ENCODE measurements at places on chromosomes 7 and 10.

GRCh38 chr7:66847879-66848790 lies 72.9 kb upstream of the TMEM248 start:
- DNase-seq: peak; percentile 92

DNA sequence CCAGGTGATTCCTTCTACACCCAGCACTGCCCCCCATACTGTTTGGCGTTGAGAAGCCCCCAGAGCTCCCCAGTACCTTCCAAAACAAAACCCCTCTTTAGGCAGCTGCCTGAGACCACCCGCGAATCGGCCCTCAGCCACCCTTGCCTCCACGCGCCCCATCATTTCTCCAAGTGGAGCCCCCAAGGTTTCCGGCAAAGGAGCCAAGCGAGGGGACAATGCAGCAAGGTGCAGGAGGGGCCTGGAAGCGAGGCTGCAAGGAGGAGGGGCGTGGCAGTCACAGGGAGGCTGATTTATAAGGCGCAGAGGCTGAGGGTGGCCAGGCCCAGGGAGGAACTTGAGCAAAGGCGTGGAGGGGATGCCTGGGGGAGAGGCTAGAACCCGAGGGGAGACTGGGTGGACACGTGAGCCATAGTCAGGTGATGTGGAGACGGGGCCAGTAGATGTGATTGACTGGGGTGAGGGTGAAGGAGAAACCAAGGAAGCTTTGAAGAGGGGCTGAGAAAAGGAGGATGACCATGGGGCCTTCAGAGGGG lies 16.2 kb downstream of the SLC29A3 start:
- no peak for DNase-seq

DNA sequence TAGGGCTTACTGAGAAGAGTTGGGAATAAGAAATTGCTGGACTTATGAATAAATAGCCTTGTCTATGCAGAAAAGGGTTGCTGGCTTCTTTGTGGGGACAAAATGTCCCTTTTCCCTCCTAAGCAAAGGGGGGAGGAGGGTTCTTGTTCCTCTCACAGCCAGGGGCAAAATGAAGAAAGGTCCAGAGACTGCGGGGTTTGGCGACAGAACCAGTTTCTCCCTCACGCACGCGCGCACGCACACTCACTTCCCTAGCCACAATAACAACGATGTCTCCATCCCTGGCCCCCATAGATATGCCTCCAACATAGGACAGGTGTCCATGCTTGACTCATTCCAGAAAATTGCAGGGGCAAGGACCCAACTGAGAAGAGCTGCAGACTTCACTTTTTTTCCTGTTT lies 3.3 kb downstream of the ZMIZ1 start:
- DNase-seq: no peak

- DNase-seq: no peak
Observed at GRCh38 chr10:22666287-22667092, 47.9 kb downstream of the PIP4K2A start.

GRCh38 chr7:140084142-140084655 lies 21.4 kb upstream of the PARP12 start:
- no peak for DNase-seq

GRCh38 chr7:32161708-32162107 lies 91.5 kb upstream of the PDE1C start:
- DNase-seq: peak; percentile 72

DNA sequence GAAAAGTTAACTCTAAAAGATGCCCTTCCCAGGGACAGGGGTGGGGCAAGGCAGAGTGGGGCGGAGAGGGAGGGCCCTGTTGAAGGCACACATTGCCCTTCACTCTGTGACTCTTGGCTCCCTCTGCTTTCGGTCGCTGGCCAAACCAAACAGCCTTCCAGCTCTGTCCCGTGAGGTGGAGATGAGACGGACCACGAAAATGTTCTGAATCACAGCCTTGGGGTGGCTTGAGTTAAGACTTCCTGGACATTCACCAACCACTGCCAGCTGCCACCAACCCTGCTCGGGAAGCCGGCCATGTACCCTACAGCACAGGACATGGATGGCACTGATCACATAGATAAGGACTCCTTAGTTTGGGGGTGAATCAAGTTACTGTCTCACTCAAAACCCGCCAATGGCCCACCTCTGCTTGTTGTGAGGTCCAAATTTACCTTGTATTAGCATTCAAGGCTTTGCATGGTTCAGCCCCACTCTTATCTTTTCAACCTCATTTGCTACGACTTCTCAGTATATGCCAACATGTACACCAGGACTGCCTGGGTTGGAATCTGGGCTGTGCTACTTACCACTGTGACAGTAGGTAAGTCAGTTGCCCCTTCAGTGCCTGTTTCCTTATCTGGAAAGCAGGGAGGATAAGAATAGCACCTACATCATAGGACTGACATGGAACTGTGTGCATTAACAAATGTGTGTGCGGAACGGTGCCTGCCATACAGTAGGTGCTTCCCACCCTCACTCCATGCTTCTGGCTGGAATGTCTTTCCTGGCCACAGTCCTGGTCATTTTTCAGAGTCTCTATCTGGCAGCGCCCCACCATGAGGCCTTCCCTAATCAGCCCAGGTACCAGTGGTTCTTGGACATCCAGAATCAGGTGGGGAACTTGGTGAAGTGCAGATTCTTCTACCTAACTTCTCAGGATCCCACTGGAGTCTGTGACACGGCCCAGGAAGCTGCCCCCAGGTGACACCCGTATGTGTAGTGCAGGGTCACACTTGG lies 28.0 kb downstream of the ITPRIP start:
- peak; percentile 60 for DNase-seq

DNA sequence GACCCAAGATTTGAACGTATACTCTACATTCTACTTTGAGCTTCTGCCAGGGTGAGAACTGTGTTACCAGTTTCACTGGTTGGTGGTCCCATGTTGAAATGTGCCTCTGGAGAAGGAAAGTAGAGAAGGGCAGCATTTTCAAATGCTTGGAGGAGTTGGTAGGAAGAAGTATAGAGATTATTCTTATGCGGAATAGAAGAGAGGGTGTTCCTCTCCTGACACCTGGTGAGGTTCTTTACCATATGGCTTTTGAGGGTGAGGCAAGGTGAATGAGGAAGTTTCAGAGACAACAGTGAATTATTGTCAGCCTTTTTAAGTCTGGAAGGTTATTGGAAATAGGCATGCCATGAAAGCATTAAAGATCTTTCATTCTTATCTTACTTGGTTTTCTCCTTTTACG lies 34.3 kb downstream of the R3HCC1L start:
- no peak for DNase-seq

- no peak for DNase-seq
Observed at GRCh38 chr7:139860090-139860775, 31.2 kb downstream of the TBXAS1 start.

DNA sequence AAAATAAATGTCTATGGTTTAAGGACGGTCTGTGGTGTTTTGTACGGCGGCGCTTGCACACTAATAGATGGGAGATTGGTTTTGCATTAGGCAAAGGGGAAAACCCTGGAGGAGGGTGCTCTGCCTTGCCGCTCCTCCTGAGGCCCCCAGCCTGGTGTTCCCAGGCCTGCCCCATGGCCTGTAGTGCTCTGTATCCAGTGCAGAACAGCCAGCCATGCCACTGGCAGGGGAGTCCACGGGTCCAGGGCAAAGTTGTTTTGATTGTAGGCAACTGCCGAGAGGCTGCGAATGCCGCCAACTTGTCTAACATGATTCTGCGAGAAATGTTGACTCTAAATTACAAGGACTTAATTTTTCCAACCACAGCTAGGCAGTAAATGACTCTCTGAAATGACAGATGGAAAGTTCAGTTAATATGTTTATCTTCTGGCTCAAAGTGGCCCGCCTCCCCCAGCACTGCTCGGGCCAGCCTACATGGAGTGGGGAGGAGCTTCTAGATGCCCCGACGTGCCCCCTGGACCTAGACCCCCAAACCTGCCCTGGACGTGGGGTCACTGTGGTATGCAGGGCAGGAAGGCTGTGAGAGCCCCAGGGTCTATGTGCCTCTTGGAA lies 104.6 kb upstream of the GDF10 start:
- no peak for DNase-seq

GRCh38 chr7:22822486-22823141 lies at the start of gene TOMM7:
Gene TOMM7, minus strand, starts transcription at chr7:22822849. Its CDS starts 70 bp downstream, at chr7:22822779.
- DNase-seq: peak; percentile 98

- no peak for DNase-seq
Observed at GRCh38 chr7:38682606-38683005, 51.4 kb upstream of the AMPH start.

DNA sequence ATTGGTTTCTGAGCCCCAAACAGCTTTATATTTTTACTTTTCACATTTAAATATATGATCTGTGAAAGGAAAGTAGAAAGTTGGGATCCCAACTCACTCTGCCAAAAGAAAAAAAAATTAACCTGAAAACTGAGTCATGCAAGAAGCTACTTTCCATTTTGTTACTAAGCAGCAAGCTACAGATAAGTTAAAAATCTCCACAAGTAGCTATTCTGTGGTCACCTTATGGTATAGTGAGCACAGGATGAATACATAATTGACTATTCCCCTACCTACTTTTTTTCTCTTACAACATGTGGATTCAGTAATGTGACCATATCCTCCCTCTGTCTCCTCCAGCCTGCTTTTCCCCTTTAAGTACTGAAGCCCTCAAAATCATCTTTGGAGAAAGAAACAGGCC lies 30.3 kb upstream of the CREB3L2 start:
- DNase-seq: no peak

GRCh38 chr10:48605786-48606529 lies 1.1 kb upstream of the ARHGAP22 start:
- DNase-seq: peak; percentile 47

- DNase-seq: no peak
Observed at GRCh38 chr7:105365541-105366534, 22.9 kb downstream of the SRPK2 start.

DNA sequence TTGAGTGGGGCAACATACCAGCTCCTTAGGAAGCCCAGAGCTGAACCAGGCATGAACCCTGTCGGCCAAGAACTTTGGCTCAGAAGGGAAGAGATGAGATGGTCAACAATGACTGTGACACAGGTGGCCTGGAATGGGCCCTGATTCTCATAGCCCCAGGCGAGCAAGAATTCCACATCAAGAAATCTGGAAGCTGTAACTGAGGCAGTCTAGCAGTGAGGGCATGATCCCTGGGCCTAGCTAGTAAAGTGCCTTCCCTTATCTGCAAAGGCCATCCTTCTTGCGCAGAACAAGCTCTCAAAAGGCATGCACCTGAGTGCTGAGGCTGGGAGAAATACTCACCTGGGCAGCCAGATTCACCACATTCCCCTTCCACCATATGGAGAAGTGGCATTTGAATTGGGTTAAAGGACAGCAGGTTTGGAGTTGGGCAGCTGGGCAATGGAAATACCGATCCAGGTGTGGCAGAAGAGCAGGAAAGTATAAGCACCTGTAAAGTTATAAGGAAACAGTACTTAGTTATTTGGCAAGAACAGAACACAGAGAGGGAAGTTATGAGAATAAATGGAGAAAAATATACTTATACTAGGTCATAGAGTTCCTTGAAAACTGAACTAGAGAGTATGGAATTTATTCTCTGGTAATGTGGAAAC lies 78.6 kb upstream of the CAPZA2 start:
- DNase-seq: no peak

DNA sequence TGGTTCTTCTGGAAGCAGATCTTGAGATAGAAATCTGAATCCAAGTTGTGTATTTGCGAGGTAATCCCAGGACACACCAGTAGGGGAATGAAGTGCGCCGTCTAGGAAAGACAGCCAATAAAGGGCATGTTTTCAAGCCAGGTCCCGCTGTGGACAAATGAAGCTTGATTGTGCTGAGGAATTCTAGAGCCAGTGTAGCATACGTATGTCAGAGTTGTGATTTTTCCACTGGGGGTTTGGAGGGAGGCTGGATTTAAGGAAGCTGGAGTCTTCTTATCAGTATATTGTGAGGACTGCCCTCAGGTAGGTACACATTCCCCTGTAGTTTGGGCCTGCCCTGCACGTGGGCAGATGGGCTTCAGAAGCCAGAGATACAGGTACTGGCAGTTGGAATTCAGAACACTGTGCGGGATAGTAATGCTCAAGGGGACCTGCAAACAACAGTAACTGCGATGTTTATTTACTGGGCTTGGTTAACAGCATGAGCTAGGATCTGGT lies 50.9 kb downstream of the GALNT11 start:
- peak; percentile 7 for DNase-seq

GRCh38 chr7:33640741-33641140 lies 264.6 kb upstream of the BMPER start:
- DNase-seq: no peak

GRCh38 chr10:62379394-62379793 lies 5.2 kb downstream of the ZNF365 start:
- no peak for DNase-seq

DNA sequence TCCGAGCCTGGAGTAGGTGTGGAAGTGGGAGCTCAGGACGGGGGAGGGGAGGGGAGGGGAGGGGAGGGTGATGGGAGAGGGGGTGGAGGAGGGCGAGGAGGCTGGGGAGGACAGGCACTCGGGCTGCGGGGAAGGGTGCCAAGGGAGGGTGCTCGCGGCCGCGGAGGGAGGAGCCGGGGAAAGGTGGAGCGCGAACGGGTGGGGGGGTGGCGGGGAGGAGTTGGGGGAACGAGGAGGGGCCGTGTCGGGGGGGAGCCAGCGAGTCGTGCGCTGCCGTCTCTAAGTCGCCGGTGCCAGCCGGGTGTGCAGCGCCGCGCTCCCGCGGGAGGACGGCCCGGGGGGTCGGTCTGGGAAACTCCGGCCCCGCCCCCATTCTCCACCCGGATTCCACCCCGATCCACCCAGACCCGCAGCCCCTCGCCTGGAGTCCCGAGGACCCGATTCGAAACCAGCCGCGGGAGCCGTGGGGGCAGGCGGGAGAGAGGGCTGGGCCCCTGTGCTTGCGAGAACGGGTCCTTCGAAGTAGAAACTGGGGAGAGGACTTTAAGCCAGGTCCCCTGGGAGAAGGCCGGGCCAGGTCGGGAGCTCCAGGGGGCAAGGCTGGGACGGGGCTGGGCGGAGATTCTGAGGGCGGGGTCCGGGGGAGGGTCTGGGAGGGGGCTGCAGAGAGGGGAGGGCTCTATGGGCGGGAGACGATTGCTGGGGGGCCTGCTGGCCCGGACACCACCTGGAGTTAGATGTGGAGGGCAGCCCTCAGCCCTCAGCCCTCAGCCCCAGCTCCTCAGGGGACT lies at the start of gene ZNF467:
Gene ZNF467, minus strand, starts transcription at position 143 of the 791 bp plus-strand sequence. CDS start 2,556 bp downstream, outside the sequence.
- peak; percentile 40 for DNase-seq

DNA sequence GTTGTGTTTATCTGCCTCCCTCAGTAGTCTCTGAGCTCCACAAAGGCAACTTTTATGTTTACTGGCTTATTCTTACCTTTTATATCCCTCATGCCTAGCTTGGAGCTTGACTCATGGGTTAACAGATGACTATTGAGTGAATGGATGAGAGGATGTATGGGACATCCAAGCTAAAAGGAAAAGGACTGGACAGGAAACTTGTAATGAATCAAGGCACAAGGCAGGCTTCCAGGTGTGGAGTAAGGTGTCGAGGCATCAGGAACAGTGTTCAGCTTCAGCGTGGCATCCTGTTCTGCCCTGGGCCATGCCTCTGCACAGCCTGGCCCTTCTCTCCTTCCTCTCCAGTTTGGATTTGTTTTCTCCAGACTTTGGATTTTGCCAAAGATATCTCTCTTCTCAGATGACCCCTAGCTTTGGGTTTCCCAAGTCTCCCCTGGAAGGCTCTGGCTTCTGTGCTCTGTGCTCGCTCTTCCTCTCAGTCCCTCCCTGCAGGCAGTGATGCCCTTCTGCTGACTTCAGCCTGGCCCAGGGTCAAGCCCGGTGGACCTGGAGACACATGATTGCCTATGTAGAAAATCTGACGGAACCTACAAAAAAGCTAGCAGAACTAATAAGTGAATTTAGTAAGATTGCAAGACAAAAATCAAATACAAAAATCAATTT lies 367.3 kb downstream of the CXCL12 start:
- no peak for DNase-seq

GRCh38 chr7:133354546-133355324 lies 101.9 kb downstream of the EXOC4 start:
- DNase-seq: peak; percentile 43
